ENCODE measurements at places on chromosomes 16 and 17.

GRCh38 chr17:37802712-37803416 lies 58.0 kb upstream of the HNF1B start:
- DNase-seq, result peak; percentile 31

DNA sequence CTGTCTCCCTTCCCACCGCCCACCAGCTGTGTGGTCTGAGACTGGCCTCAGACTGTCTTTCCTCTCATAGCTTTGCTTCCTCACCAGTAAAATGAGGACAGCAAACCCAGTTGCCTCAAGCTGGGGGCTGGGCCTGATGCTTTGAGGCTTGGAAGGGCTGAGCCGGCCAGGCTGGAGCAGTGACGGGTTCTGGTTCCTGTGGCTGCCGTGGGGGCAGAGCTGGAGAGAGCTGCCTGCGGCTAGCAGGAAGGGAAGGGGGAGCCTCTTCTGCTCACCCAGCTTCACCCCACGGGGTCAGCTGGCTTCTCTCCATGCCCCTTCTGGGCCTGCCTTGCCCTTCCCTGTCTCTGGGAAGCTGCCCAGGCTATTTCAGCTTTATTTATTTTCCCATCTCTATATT lies 23.7 kb downstream of the LASP1 start:
- no peak for DNase-seq

- no peak for DNase-seq
Observed at GRCh38 chr17:46726206-46726605, 92.3 kb downstream of the WNT3 start.

GRCh38 chr16:89330177-89330856 lies 112.8 kb downstream of the ZNF778 start:
- no peak for DNase-seq

DNA sequence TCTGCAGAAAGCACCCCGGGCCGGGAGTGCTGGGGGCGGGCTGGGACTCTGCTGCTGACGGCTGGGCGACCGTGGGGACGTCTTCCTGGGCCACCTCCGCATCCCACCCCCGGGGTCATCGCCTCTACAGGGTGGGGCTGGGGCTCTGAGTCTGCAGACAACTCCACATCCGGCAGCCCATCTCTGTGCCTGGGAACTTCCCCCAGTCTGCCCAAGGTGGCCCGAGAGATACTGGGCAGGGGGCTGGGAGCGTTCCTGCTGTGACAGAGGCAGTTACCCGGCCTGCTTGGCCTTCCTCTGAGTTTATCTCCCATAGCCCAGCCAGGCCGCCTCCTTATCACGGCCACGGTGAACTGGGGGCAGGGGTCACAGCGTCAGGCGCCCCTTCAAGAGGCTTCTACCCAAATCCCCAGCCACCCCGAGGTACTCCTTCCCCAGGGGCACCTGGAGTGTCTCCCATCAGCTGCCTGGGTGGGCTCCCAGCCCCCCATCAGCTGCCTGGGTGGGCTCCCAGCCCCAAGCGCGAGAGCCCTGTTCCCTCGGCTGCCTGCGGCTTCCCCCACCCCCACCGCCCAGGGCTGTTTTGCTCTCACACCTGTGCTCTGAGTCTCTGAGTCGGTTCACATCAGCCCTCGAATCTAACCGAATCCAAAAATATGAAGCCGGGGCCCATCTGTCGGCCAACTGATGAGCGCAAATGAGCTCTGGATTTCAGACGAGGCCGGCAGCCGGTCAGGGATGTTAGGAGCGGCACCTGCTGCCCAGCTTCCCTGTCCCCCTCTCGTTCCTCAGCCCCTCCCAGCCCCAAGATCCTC lies 15.6 kb upstream of the CBFA2T3 start:
- no peak for DNase-seq

DNA sequence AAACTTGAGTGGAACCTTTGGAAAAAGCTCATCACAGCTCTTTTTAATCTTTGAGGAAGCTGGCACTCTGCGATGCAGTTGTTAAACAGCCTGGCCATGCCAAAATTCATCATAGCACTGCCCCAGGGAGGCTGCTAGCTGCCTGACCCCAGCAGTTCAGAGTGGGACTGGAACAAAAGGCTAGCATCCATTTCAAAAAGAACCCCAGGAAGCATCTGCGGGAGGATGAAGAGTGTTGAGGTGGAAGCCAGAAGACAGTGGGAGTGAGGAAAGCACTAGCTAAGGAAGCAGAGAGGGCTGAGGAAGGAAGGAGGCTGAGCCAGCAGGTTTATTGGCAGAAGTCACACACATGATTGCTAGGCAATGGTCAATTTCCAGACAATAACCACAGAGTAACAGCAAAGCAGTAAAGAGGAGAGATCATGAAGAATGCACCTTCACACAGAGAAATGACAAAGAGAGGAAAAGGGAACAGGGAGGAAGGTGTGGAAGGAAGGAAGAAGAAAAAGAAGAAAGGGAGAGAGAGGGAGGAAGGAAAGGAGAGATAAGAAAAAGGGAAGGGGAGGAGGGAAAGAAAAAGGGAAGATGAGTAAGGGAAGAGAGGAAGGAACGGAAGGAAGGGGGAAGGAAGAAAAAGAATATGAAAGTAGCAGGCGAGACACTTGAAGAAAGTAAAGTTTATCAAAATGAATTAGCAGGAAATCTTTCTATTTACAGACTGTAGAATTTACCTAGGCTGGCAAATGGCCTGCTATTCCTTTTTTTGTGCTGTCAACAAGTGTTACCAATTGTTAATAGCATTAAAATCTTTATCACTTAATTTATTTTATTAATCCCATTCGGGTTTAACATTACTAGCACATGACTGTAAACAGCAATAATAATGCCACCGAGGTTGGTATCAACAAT lies 270.0 kb upstream of the PSMD7 start:
- DNase-seq, result no peak

Measured in muscle of arm (tissue), 14 donors.